ENCODE measurements at places on chromosomes 5 and 9.

DNA sequence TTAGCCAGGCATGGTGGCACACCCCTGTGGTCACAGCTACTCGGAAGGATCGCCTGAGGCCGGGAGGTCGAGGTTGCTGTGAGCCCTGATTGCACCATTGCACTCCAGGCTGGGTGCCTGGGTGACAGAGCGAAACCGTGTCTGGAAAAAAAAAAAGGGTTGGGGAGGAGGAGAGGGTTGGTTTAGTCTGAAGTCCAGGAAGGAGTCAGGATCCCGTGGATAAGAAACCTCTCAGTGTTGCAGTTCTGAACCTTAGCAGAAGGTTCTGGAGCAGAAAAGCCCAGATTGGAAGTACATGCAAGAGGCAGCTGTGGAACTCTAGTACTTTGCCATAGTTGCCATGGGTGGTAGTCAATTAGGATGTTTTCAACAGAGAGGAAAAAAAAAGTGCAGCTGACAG, 125.2 kb upstream of the CPEB4 start:
- DNase-seq: no peak

DNA sequence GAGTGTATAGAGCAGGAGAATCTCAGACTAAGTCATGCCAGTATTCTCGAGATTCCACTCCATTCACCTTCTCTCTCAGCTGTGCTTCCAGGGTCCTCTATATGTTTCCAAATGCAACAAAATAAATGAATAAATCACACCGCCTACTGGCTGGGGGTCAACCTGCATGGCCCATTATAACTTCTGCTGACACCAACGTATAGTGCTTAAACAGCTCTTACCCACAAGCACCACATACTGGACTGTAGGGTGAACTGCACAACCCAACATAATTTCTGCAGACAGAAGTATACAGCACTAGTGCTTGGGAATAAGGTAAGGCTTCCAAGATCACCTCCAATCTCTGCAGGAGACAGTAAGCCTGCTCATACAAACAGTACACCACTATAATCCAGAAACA, 33.1 kb upstream of the HTR4 start:
- DNase-seq: no peak

DNA sequence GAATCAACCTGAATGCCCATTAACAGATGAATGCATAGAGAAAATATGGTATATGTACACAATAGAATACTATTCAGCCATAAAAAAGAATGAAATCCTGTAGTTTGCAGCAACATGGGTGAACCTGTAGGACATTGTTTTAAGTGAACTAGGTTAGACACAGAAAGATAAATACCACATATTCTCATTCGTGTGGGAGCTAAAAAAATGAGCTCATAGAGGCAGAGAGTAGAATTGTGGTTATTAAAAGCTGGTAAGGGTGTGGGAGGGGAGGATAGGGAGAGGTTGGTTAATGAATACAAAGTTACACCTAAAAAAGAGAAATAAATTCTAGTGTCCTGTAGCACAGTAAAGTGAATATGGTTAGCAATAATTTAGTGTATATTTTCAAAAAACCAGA, 23.5 kb downstream of the PTTG1 start:
- no peak for DNase-seq

GRCh38 chr5:141322261-141322660, 1.7 kb upstream of the TAF7 start:
- no peak for DNase-seq

GRCh38 chr5:141483902-141484301, 928 bp upstream of the PCDHGC4 start:
- DNase-seq: no peak

DNA sequence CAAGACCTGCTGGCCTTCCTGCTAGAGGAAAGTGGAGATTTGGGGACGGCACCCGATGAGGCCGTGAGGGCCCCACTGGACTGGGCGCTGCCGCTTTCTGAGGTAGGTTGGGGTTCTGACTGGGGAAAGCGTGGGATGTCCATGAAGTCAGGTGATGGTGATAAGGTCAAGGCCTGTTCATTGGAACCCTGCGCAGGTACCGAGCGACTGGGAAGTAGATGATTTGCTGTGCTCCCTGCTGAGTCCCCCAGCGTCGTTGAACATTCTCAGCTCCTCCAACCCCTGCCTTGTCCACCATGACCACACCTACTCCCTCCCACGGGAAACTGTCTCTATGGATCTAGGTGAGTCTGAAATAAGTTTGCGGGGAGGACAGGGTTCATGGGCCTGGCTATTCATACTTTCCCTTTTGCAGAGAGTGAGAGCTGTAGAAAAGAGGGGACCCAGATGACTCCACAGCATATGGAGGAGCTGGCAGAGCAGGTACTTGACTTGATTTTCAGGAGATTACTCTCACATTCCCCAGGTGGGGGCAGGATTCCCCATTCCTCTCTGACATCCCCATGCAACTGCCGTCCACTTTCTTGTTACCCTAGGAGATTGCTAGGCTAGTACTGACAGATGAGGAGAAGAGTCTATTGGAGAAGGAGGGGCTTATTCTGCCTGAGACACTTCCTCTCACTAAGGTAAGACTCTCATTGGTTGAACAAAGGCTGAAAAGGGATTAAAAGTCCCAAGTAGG, 505 bp downstream of the CREB3 start:
- DNase-seq: no peak

DNA sequence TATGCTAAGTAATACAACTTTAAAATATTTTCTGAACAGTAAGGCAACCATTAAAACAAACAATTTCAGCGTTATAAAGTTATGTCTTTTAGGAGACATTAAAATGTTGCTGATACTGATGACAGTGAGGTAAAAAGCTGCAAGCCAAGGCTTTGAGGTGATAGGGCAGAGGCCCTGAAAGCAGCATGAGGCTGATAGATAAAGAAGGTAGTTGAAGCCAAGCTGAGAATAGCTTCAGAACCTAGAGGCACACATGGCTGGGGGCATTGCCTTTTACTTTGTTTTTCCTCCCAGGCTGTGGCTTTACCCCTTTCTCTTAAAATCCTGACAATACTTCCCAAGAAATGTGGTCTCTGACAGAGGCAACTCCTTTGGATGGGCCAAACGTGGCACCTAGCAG, 149.0 kb upstream of the WWC1 start:
- no peak for DNase-seq

- DNase-seq: no peak
Measured at GRCh38 chr5:135262364-135262763, 136.7 kb downstream of the MACROH2A1 start.

DNA sequence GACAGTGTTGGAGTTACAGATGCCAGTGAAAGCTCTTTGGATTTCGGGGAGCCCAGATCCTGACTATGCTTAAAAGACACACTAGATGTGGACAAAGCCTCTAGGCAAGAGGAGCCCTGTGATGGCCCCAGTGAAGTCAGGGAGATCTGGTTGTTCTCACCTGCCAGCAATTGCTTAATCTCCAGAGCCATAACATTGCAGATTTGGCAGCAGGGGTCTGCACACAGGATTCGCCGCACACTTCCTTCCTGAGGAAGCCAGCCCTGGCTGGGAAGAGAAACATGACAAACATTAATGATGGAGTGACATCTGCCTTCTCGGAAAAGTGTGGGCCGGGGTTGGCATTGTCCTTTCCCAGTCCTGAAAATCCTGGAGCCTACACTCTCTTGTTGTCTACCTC, 65.2 kb upstream of the PHF24 start:
- DNase-seq: no peak

DNA sequence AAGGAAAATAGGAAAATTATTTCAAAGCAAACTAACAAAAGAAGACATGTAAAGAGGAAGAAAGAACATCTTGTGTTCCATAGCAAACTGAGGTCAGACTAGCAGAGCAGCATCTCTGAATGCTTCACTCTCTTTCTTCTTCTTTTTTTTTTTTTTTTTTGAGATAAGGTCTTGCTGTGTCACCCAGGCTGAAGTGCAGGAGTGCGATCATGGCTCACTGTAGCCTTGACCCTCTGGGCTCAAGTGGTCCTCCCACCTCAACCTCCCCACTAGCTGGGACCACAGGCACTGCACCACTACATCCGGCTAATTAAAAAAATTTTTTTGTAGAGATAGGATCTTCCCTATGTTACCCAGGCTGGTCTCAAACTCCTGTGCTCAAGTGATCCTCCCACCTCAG, 36.6 kb downstream of the MELK start:
- no peak for DNase-seq

DNA sequence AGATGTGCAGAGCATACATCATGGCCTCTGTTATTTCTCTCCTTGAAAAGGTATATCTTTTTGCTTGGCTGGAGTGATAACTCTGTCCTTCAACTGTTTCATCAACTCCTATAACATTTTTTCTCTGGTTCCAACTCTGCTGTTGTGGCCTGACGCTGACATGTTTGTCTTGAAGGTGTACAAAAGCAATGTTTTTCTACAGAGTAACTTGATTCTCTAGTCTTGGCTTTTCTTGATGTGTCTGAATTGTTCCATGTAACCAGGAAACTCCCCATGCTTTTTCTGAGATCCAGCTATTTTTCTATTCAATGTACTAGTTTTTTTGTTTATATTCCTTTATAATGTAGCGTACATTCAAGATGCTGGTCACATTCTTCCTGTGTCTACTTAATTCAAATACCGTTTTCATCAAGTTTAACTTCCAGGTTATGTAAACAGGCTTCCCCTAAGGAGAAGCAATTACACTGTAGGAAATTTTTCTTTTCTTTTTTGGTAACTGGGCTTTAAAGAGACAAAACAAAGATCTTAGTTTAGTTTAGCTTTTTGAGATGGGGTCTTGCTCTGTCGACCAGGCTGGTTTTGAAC, 6.7 kb upstream of the CPLANE1 start:
- no peak for DNase-seq

GRCh38 chr5:141941779-141942178, 16.2 kb downstream of the PCDH12 start:
- no peak for DNase-seq

GRCh38 chr9:13295556-13295955, 16.1 kb upstream of the MPDZ start:
- no peak for DNase-seq

- DNase-seq: no peak
Measured at GRCh38 chr5:12794476-12795332, 890.5 kb upstream of the CTNND2 start.

- no peak for DNase-seq
Measured at GRCh38 chr9:19788152-19788551, 685 bp downstream of the SLC24A2 start.

Data from stimulated activated CD4-positive, alpha-beta T cell treated with anti-CD3 and anti-CD28 coated beads, Interleukin-15, amount 100 ng/mL, for 1 hour (primary cell).